Right ventricle myocardium inferior (tissue), 1 donor: ENCODE measurements at places on chromosomes 16 and 17. TPM values are rescaled to one million over a fixed set of nuclear protein-coding genes. Genes with fewer than 3 reads are reported as not detected.
A peak's percentile ranks its signal among the peaks of the same experiment; 100 is the strongest.

CES3 gene
- 0.78 TPM for total RNA-seq

DNA sequence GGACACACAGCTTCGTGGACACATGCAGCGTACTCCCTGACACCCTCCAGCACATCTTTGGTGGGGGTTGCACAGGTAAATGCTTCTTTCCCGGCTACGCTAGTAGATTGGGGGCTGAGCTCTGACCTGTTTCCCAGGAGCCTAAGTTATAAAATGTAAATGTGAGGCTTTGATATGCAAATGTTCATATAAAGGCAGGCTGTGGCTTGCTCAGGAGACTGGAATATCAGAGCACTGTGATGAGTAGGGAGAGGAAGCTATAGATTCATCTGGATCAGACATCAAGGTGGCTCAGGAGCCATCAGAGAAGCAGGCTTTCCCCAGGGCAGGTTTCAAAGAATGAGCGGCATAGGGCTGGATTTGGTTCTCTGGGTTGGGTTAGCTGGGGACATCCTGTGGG, 3.4 kb upstream of the ETV4 start:
- DNase-seq: no peak

DNA sequence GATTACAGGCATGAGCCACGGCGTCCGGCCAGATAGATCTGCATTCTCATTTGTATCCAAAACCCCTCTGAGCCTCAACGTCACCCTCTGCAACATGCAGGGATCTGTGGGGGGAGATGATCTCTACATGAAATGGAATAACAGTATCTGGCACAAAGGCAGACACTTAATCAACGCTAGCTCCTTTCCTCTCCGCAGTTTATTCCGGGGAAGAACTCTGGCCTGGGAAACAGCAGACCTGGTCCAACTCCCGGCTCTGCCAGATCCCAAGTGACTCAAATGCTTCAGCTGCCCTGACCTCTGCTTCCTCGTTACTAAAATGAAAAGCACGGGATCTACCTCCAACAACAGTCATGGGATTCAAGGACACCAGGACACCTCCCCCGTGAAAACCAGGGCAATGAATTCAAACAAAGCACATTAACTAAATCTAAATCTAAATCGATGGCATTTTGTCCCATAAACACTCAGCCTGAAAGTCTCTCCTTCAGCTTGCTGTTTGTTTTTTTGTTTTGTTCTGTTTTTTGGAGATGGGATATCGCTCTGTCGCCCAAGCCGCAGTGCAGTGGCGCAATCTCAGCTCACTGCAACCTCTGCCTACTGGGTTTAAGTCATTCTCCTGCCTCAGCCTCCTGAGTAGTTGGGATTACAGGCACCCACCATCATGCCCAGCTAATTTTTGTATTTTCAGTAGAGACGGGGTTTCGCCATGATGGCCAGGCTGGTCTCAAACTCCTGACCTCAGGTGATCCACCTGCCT, 78.2 kb downstream of the NXN start:
- peak; percentile 68 for DNase-seq

XPO6 gene
- total RNA-seq: 30.4 TPM

- no peak for DNase-seq
Observed at GRCh38 chr17:73030501-73030921, 62.0 kb downstream of the SLC39A11 start.

DNA sequence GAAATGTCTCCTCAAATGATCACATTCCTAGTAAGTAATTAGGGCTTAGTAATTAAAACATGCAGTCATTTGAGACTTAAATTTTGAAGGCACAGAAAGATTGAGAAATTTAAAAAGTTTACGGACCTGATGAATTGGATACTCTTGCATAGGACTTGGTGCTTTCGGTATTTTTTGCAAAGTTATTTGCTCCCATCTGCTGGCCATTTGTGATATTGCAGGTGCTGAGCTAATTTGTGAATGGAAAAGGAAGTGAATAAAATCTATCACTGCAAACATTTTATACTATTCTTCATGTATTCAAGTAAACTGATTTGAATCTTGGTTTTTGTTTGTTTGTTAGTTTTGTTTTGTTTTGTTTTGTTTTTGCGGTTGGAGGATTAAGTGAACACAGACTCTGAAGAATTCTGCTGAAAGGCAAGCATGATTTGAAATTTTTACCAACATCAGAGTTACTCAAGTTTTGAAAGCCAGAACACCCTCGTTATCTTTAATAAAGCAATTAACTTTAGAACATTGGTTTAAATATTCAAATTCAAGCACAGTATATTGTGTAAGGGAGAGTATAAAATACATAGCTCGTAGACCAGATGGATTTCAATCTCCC, 689.5 kb upstream of the RBFOX1 start:
- DNase-seq: no peak

- DNase-seq: no peak
Observed at GRCh38 chr17:41199421-41200078, 9.9 kb downstream of the KRTAP9-1 start.

IFI35 gene
- total RNA-seq: 15.9 TPM

KRTAP2-1 gene
- not detected for total RNA-seq

DNA sequence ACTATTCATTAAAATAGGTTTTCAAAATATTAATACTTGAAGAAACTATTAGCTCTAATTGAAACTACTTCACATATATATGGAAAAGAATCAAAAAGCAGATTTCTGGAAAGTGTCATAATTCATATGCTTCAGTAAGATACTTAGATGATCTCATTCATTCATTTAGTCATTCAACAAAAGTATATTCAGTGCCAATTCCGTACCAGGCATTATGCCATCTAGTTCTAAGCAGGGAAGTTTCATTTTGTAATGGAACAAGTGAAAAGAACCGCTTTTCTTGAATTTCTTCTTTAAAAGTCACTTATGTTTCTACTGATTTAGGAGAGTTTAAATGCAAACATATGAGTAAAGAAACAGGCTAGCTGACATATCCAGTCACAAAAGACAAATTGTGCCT, 118.3 kb upstream of the FAM20A start:
- DNase-seq: no peak

DNA sequence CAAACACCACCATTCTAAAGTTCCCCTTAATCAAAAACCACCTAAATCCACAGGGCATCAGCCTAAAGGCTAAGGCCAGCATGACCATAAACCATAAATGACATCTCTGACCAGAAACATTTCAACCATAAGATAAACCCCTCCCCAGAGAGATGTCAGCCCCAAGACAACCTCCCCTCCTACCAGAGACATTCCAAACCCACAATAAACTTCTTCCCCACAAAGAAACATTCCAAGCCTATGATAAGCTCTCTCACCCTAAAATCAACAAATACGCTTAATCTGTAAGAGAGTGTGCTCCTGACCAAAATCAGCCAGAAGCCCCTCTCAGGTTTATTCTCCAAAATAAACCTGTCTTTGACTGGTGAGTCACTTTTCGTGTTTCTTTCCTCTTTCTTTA, 54.8 kb downstream of the SLFN5 start:
- DNase-seq: no peak

DNA sequence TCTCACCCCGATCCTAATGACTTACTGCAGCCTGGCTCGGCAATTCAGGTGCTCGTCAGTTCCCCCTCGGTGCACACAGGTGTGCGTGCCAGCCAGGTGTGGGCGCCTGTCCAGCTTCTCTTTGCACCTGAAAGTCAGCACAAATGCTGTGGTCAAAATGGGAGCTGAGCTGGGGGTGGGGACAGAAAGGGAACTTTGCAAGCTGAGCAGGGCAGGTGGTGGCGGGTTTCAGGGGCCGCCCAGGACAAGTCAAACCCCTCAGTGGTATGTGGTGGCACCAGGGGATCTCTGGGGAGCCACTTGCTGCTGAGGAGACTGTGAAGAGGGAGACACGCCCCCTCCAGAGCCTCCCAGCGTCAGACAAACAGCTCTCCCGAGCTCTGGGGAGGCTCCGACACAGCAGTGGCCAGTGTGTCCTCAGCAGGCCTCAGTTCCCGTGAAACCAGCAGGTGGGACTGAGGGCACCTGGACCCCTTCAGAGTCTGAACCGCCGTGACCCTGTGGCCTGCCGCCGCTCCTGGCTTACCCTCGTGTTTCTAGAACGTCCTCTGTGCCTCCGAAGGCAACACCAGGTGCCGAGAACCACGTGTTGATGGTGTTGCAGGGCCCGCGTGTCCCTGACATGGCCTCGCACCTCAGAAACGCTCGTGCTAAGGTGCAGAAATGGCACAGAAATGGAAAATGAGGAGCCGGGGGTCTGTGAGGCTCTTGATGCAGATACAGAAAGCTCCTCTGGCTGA, 233.5 kb upstream of the TNRC6C start:
- DNase-seq: no peak

GRCh38 chr17:13157656-13158055, 139.8 kb upstream of the ELAC2 start:
- no peak for DNase-seq

- no peak for DNase-seq
Observed at GRCh38 chr16:47600376-47600775, 139.2 kb downstream of the PHKB start.

DNA sequence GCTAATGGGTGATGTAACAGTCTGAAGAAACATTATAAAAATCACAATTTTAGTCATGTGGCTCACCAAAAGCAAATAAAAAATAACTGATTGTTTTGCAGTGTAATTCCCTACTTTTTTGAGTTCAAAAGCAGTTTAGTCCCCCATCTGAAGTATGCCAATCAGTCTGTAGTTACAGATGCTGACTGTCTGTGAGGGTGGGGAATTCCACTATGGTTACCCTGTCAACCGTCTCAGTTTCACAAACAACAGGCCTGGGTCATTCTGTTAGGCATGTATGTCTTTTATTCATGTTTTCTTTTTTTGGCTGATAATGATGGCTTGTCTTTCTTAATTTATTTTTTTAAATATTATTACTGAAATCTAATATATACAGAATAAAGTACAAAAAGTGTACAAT, 69.3 kb downstream of the STXBP4 start:
- no peak for DNase-seq
